Suppressor macrophage treated with lipopolysaccharide for 4 hours (primary cell): ENCODE measurements at places on chromosomes 16 and 17.

DNA sequence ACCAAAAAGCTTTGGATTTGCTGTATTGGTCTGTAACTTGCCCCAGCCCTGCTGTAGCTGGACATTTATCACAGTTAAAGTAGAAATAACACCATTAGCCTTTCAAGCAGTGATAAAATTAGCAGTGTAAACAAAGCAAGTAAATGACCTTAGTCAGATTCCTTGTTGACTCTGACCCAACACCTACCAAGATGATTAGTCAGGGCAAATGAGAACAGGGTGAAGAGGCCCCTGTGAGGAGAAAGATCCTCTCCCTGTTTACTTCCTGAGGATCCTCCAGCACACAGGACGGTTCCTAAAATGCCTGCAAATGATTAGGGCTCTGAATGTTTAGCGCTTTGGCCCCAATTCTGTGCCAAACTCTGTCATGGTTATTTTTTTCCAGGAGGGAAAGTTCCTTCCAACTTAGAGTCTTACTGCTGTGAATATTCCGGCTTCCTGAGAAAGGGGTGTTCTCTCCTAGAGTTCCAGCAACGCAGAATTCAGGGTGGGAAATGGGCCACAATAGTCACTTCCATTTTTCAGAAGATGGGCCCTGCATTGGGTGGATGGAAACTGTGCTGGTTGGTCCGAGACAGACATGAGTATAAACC lies 259.0 kb upstream of the MYOCD start:
- no peak for DNase-seq

DNA sequence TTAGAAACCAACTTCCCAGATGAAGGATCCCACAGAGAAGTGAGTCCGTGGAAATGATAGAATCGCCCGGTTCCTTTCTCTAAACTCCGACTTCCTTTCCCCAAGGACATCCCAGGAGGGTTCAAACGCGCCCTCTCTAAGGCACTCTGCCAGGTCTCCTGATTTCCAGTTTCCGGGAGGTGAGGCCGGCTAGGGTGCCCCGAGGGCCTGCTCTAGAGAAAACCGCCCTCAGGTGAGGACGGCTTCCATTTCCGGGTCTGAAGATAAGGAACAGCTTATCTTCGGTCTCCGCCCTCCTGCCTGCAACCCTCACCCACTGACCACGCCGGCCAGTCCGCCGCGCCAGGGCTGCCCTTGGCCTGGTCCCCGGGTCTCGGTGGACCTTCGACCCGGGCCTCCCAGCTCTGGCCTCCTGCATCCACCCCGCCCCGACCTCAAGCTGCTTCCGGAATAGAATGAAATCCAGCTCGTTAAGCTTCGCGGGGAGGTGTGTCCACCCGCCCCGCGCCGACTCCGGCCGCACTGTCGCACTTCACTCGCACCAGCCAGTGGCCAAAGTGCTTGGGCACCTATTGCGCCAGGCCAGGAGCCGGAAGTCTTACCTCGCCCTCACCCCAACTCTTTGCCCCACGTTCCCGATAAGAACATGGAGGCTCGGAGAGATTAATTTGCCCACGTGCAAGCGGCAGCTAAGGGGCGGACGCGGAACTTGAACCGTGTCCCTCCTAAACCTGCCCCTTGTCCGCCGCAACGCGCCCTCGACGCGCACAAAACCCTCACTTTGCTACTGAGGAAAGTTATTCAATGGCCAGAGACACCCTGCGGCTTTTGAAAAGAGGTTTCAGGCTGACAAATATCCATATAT lies 836 bp upstream of the MMP15 start:
- peak; percentile 12 for DNase-seq

- no peak for DNase-seq
Measured at GRCh38 chr17:3513305-3514035, 37.7 kb downstream of the ASPA start.

GRCh38 chr17:332558-333322 lies 19.9 kb downstream of the RPH3AL start:
- DNase-seq = no peak

GRCh38 chr16:17282247-17282646 lies 188.5 kb downstream of the XYLT1 start:
- DNase-seq = no peak

GRCh38 chr16:80198311-80199299 lies 342.2 kb upstream of the DYNLRB2 start:
- no peak for DNase-seq

GRCh38 chr17:80177986-80178595 lies 8.3 kb downstream of the CARD14 start:
- DNase-seq = no peak

GRCh38 chr16:78522327-78522726 lies 422.9 kb downstream of the WWOX start:
- DNase-seq = peak; percentile 26

- DNase-seq = no peak
Measured at GRCh38 chr16:54062361-54063278, 224.0 kb downstream of the IRX3 start.

DNA sequence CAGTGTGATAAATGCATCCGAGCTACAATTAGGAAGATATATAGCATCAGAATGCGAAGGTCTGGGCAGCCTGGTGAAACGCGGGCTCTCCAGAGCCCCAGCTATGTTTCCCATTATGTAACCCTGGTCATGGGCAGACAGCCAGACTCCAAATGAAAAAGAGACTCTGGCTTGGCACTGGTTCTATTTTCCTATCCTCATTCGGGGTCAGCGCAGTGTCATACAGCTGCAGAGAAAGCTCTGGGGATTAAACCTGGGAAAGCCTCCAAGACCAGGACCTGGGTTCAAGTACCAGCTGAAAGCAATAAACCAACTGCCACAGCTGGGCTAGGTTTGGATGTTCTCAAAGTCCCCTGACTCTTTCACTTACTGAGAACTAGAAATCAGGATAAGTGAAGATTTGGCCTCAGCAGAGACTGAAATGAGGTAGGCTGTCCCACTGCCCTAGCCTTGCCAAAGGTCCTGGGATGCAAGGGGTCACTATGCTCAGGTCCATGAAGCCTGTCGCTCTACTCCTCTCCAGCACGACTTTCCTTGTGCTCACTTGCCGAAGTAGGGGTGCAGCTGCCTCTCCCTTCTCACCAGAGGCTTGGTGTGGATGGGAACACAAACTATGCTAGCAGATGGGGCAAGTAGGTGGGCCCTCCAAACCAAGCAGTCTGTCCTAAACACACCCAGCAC lies 123.8 kb downstream of the SMG6 start:
- DNase-seq = peak; percentile 42

DNA sequence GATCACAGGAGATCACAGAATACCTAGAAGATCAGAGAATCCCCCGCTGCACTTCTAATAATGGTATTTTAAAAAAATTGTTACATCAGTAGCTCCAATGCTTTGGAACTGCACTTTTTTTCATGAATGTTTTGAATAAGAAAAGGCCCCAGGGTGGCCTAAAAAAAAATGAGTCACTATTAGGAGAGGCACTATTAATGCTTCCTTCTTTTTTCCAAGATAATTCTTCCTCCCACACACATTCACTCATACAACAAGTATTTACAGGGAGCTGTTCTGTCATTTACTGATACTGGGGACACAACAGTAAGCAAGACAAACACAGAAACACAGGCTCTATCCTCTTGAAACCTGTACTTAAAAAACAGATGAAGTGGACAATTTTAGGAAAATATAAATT lies 675 bp upstream of the PDZD9 start:
- DNase-seq = no peak

DNA sequence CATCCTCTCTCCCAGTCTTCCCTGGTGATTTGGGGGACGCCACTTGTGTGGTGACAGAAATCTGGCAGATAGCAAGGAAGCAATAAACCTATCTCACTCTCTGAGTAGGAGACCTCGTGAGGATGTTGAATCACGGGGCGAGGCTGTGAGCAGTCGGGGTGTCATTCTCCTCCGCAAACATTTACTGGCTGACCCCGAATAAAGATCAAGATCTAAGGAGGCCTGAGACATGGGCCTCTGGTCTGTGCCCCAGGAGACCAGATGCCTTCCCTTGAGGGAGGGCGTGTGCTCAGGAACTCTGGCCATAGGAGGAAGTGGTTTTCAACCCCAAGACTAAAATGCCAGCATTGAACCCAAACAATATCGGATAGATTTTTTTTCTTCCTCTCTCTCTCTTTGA lies 53.1 kb downstream of the FOXL1 start:
- no peak for DNase-seq

- peak; percentile 70 for DNase-seq
Measured at GRCh38 chr16:4200000-4200780, 41.7 kb downstream of the SRL start.

- peak; percentile 86 for DNase-seq
Measured at GRCh38 chr16:17416461-17417311, 54.1 kb downstream of the XYLT1 start.

DNA sequence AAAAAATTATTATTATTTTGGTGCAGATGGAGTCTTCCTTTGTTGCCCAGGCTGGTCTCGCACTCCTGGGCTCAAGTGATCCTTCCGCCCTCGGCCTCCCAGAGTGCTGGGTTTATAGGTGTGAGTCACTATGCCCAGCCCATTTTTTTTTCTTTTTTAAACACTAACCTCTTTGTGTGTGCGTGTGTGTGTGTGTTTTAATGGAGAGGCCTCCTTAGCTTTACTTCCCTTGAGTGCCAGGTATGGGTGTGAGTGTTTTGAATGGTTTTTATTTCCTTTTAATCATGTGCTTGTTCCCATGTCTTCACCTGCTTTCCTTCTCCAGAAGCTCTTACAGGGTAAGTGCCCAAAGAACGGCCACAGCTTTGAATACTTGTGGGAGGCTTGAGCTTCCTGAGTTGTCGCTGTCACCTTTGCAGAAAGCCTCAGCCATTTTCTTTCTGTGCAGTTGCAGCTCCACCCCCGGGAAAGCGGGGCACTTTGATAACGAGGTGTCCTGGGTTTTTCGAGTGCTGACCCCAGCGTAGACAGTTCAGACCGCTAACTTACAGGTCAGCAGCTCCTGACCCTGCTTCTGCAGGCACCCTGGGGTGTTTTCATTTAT lies 22.6 kb downstream of the AKAP1 start:
- DNase-seq = no peak

GRCh38 chr16:80717611-80718010 lies 86.8 kb downstream of the CDYL2 start:
- no peak for DNase-seq

DNA sequence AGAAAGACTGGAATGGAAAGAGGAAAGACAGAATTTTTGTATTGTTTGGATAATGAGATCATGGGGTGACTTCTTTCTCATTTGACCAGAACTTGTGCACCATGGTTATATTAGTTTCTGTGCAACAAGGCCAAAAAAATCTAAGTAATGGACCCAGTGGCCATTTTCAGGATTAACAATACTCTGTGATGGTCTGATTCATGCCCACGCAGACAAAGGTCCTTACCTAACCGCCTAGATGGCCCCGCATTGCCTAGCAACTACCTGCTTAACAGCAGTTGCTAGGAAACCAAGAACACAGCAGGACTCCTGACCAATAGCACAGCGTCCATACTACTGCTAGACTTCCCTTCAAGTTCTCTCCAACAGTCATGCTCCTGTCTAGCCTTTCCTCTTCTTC lies 22.4 kb downstream of the MIS12 start:
- DNase-seq = no peak

DNA sequence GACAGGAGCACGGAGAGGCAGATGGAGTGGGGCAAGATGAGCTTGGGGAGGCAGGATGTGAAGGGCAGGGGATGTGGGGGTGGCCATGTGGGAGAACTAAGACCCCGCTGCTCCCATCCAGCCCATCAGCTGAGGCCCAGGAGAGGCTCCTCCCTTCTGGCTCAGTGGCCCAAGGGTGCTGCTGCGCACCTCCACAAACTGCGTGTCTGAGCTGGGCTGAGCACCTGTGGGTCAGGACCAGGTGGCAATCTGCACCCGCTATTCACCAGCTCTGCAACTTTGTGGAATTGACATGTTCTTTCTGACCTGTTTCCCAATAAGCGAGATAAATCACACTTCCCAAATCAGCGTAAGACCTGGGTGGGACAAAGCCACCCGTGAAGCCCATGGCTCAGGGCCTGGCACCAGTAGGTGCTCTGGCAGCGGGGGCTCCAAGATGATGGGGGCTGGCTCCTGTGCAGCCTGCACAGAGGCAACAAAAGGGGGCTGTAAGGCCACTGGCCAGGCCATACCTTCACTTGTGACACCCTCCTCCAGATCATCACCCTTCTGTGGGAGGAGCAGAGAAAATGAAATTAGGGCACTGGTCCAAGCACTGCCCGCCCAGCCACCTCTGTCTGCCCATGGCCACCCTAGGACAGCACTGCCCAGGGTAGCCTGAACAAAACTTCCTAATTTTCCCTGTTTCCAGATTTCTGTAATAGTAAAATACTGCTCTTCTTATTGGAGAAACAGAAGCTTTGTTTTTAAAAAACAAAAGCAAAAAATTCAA lies 11.7 kb upstream of the SREBF1 start:
- no peak for DNase-seq

- DNase-seq = no peak
Measured at GRCh38 chr17:77948690-77949114, 9.8 kb upstream of the TNRC6C start.
